Fibroblast of the aortic adventitia (primary cell): ENCODE measurements at places on chromosomes 1 and 21.

- DNase-seq, result no peak
These were observed 81.7 kb downstream of the AXDND1 start for GRCh38 chr1:179447489-179447888.

DNA sequence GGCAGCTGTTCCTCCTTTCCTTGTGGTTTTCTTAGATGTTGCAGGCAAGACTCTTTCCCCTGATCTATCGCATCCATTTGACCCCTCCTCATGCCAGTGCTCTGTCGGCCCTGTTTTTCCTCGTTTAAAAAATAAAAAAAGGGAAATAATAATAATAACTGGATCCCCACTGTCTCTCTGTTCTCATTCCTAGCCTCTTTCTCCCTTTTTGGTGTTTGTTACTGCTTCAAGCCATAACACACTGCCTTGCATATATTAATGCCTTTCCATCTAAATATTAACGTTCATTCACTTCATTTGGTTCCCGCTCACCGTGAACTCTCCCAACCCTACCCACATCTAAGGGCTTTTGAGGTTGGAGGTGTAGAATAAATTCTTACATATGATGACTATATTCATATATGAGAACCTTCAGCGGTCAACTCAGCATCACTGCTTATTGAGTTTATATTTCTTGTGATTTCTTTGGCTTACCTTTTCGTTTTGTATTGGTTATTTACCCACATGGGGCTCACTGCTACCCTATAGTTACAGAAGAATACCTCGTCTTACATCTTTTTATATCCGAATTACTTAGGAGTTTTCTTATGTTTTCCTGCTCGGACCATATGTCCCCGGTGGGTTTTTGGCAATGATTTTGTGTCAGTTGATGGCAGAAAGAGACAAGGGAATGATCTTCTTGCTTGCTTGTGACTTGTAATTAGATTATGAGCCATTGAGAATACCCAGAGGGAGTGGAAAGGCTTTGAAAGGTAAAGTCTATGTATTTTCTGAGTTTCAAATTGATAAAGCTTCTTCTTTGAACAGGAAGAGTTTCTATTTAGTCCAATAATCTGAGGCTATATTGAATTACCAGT lies 805 bp downstream of the ATG4C start:
- DNase-seq, result peak; percentile 40

DNA sequence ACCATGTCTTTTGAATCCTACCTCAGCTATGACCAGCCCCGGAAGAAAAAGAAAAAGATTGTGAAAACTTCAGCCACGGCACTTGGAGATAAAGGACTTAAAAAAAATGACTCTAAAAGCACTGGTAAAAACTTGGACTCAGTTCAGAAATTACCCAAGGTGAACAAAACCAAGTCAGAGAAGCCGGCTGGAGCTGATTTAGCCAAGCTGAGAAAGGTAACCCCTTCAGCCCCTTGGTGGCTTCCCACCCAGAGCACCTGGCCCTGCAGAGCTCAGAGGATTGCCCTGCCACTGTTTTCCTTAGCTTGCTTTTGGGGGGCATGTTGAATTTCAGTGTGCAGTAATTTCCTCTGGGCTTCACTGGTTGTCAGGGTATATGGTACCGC lies 8.5 kb downstream of the ELOA start:
- DNase-seq, result no peak

GRCh38 chr1:182391362-182392049 lies at the start of gene GLUL:
GLUL (minus strand) TSS chr1:182391790; CDS start chr1:182388737, 3,053 bp downstream.
- DNase-seq, result peak; percentile 88

GRCh38 chr1:175822580-175822979 lies 79.2 kb upstream of the TNR start:
- DNase-seq, result peak; percentile 29

GRCh38 chr1:53410701-53411100 lies 48.5 kb upstream of the DMRTB1 start:
- no peak for DNase-seq

GRCh38 chr1:32743380-32744070 lies 41.0 kb upstream of the SYNC start:
- DNase-seq, result no peak
